DMS 273 treated with DMSO at 0.1 percent for 48 hours (cell line): ENCODE measurements at places on chromosomes 6 and 20.

- no peak for DNase-seq
These were observed 70.4 kb upstream of the KCNQ5 start for GRCh38 chr6:72551470-72551869.

- no peak for DNase-seq
These were observed 16.7 kb downstream of the RAD21L1 start for GRCh38 chr20:1242530-1242929.

GRCh38 chr6:38221251-38221650 lies 401.7 kb downstream of the ZFAND3 start:
- DNase-seq, result no peak

DNA sequence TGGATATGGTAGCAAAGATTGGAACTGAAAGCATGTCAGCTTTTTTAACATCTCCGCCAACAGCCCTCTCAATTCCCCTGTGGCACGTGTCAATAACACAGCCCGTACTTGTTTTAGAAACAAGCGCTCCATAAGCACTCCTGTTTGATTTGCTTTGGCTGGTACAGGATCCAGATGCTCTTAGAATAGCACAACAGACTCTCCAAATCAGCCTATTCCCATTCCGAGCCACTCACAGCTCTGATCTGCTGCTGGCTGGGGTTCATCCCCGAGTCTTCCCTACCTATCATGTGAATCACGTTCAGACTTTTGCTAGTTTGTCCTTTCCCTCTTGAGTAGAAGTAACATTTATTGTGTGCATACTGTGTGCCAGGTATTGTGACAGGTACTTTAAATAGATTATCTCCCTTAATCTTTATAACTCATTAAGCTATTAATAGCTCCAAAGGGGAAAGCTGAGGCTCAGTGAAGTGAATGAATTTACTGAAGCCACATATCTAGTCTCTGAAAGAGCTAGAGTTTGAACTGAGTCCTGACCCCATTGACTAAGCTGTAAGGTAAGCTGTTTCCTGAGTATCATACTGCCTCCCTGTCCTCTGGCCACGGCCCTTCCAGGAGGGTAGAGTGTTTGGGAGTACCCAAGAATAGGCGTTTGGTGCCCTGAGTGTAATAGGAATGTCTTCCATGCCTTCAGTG lies 46.7 kb downstream of the RALY start:
- DNase-seq, result no peak

- DNase-seq, result no peak
These were observed 386.9 kb upstream of the MAN1A1 start for GRCh38 chr6:119736296-119737021.

- no peak for DNase-seq
These were observed 435.1 kb downstream of the PREX1 start for GRCh38 chr20:48392407-48393310.

DNA sequence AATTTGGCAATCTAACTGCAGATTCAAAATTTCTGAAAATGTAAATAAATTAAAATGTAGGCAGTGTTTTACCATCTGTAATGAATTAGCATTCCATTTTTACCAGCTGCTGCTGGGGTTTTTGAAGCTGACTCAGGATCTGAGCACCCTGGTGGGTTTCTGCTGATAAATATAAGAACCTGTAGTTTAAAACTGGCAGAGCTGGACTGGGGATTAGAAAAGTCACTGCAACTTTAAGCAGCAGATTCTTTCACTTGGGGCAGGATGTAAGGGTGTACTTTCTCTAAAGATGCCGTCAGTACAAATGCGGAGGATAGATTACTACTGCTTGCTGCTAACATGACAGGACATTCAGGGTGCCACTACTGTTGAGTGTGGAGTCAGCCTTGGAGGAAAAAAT lies 341.8 kb downstream of the CDKAL1 start:
- DNase-seq, result no peak
